Head of caudate nucleus (tissue), 42 donors: ENCODE measurements at places on chromosomes 1 and 21.

DNA sequence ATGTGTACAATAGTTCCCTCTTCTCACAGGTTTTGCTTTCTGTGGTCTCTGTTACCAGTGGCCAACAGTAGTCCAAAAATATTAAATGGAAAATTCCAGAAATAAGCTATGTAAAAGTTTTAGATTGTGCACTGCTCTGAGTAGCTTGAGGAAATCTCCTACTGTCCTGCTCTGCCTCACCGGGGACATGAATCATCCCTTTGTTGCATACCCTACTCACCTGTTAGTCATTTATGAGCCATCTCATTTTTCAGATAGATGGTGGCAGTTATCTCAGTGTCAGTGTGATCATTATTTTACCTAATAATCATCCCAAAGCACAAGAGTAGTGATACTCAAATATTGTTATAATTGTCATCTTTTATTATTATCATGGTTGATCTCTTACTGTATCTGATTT, 688.1 kb downstream of the PLA2G4A start:
- no peak for DNase-seq

- no peak for DNase-seq
Observed at GRCh38 chr1:7420470-7421100, 350.5 kb upstream of the VAMP3 start.

DNA sequence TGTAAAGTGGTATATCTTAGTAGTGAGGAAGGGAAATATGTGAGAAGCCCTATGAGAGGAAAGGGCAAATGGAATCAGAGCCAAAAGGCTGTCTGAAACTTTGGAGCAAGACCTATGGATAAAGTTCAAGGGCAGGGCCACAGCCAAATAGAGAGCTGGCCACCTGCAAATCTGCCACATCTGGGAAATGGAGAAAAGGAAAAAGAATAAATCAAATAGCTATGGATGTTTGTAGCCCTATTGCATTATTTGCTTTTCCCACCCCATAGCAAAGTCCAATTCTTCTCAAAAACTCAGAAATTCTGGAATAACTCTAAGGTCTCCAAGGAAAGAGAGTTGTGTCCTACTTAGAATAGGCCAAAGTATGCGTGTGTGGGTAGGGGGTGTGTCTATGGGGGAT, 4.0 kb upstream of the HLX start:
- DNase-seq = no peak

DNA sequence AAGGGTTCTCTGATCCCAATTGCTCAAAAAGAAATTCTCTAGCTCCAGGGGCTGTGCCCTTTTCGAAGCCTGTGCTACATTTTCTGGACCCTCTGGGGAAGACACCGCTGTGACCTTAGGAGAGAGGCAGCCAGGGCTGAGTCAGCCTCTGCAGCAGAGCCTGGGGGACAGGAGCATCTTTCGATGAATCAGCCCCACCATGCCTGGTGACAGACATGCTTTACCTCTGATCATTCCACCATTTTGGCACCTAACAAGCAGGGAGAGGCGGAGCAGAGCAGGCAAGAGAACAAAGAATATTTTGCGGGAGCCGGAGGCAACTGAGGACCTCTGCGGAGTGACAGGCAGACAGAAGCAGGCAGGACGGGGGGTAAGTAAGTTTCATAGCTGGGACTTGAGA, 84.9 kb downstream of the VWA5B1 start:
- no peak for DNase-seq

DNA sequence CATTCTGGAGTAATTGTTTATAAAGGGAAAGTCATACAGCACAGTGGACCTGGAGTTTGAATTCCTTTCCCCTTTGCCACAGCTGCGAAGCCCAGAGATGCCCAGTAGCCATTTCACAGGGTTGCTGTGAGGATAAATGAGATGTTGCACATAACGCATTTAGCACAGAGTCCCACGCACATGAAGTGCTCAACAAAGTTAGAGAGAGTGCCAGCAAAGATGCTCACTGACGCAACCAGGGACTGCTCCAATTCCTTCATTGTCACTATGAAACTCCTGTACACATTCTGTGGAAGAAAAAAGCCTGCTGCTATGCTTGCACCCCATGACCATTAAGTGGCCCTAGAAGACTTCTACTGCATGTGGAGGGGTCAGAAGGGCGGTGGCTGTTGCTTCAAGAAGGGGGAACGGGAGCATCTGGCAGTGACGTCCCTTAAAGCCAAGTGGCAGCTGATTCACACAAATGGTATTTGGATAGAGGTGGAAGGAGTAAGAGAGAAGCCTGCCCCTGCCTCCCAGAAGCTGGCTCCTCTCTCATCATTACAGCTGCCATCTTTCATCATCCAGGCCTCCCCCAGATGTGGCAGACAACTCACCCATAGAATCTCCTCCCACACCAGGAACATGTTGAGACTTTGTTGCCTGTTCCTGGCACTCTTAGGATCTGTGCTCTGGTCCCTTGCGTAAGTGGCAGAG, 26.5 kb upstream of the VAV3 start:
- DNase-seq = no peak

- no peak for DNase-seq
Observed at GRCh38 chr1:66618390-66618789, 84.4 kb downstream of the SGIP1 start.

DNA sequence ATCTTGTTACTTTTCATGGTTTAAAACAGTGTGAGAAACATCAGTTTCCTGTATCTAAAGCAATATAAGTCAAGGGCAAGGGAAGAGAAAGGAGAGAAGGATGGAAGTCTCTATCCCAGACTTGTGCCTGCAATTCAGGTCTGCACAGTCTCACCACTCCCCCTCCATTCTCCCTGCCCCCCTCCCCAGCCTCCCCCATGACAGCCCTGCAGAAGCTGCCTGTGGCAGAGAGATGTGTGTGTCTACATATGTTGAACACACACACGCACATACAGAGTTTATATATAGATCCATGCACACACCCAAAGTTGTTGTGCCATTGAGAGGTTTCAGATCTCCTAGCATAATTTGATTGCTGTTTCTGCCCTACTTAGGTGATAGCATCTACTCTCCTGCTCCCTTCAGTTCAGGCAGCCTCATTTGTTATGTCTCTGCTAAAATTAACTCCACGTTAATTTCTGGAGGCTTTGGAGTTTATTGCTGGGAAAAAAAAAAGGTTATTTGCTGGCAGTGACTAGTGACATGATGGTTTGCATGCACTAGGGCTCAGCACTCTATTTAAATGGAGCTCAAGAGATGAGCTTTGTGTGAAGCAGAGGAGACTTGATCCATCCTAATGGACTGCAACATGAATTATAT, 124.9 kb upstream of the SMYD2 start:
- DNase-seq = no peak

GRCh38 chr1:79161077-79161476, 154.5 kb upstream of the ADGRL4 start:
- no peak for DNase-seq

GRCh38 chr1:74856174-74856573, 123.2 kb downstream of the TYW3 start:
- DNase-seq = no peak

GRCh38 chr1:154463512-154463990, 38.5 kb upstream of the TDRD10 start:
- no peak for DNase-seq

GRCh38 chr1:109969907-109970306, 14.7 kb upstream of the AHCYL1 start:
- no peak for DNase-seq
